ENCODE measurements at places on chromosomes 2 and 18. TPM values are rescaled to one million over a fixed set of nuclear protein-coding genes. Genes with fewer than 3 reads are reported as not detected.
A peak's percentile ranks its signal among the peaks of the same experiment; 100 is the strongest.

GRCh38 chr2:62660087-62660486, 45.4 kb upstream of the EHBP1 start:
- no peak for DNase-seq

The LIPG gene
- total RNA-seq, result 0.50 TPM

- DNase-seq, result no peak
Observed at GRCh38 chr2:63818271-63818670, 23.4 kb upstream of the UGP2 start.

DNA sequence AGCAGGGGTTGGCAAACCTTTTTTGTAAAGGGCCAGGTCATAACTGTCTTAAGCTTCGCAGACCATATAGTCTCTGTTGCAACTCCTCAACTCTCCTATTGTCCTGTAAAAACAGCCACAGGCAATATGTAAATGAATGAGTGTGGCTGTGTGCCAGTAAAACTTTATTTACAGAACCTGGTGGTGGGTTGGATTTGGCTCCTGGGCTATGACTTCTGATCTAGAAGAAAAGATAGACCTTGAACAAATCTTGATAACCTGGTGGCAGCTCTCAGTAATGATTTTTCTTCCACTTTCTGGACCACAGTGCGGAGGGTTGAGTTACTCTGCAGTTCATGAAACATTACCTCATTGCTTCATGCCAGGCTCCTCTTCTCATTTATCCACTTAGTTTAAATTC, 139.3 kb downstream of the MYCN start:
- no peak for DNase-seq

- no peak for DNase-seq
Observed at GRCh38 chr2:88429929-88430328, 22.6 kb downstream of the FOXI3 start.

DNA sequence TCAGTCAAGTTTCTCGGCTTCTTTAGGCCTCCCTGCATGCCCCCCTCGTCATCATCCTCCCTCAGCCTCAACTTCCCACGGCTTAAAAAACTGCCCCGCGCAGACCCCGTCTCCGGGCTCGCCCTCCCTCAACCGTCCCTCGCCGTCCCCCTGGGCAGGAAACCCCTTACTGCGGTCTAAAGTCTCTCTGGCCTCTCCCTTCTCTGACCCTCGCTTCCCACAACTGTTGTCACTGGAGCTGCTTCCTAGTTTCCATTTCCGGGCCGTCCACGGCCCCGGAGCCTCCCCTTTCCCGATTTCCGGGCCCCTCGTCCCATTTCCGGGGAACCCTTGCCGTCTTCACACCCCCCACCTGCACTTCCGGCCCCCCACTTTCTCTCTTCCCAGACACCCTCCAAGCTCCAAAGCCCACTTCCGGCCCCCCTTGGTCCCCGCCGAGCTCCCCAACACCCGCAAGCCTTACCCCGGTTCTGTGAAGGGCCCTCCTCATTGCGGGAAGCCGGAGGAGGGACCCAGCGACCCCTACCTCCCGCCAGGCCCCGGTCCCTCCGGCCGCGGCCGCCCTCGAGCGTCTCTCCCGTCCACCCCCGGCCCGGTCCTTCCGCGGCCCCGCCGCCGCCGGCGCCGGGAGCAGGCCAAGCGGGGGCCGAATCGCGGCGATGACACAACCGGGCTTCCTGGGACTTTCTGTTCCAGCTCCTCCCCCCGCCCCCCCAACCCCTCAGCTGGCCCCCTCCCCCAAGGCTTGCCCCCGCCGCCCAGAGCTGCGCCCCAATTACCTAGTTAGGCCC, 513 bp downstream of the TRIP12 start:
- DNase-seq, result peak; percentile 79

GRCh38 chr18:46155641-46156051, 51.5 kb downstream of the HAUS1 start:
- peak; percentile 67 for DNase-seq

- DNase-seq, result no peak
Observed at GRCh38 chr2:196384729-196385128, 213.4 kb upstream of the STK17B start.

GRCh38 chr2:43509886-43510285, 86.0 kb downstream of the THADA start:
- no peak for DNase-seq

The KIF5C gene
- 30.8 TPM for total RNA-seq

DNA sequence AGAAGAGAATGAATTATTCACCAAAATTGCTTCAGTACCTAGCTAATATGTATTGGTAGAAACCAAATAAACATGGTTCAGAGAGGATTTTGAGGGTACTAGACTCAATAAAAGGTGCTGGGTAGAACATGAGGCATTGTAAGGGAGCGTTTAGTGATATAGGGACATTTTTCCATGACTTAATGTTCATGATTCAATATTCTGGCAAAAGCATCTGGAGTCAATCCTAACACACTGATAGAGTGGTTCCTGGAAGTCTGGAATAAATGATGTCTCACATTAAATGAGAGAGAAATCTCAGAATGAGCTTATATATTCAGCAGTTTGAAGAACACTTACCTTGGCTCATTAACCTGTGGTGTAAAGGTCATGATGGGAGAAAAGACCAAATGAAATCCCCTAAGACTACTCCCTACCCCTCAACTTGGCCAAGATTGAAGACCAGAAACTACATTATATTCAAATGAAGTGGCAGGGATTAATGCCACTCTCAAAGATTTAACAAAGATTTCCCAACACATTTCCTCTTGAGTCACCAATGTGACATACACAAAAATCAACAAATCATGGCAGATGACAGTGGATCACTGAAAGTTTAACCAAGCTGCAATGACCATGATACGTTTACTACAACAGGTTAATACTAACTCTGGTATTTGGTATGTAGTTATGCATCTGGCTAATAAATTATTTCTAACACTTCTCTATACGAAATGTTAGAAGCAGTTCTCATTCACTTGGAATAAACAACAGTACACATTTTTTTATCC, 309.5 kb downstream of the SATB2 start:
- no peak for DNase-seq

The MARCHF4 gene
- total RNA-seq, result not detected

All from activated CD4-positive, alpha-beta memory T cell treated with anti-CD3 and anti-CD28 coated beads for 36 hours (primary cell).